C1 segment of cervical spinal cord (tissue), 14 donors: ENCODE measurements at places on chromosomes 6 and 20.

- no peak for DNase-seq
Measured at GRCh38 chr6:40442591-40442990, 144.6 kb downstream of the LRFN2 start.

- no peak for DNase-seq
Measured at GRCh38 chr6:89927791-89928550, 33.7 kb downstream of the GJA10 start.

- DNase-seq: no peak
Measured at GRCh38 chr6:16974387-16974673, 127.5 kb upstream of the STMND1 start.

DNA sequence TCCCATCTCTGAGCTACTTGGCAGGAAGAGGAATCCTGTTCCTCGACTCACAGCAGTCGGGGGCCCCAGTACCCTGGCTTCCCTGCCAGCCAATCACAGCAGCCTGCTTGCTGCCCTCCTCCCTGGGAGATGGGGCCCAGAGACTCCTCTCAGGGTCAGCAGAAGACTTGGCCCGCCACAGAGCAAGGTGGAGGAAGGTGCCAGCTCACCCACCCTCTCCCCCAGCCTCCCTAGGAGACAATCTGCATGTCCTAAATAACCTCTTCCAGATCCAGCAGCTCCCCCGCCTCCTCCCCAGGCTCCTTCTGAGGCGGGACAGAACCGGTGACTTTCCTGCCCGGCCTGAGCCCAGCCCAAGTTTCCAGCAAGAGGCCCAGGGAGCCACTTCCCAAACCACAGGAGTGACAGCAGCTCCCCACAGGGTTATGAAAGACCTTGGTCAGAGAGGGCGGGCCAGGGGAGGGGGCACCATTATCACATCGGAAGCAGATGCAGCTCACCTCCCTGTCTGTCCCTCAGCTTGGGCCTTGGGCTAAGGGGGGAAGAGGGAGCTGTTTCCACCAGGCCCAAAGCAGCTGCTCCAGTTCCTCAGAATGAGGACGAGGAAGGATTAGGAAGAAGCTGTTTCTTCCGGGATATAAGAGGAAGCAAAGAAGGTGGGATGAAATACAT lies 2.3 kb downstream of the CCND3 start:
- DNase-seq: peak; percentile 63

- no peak for DNase-seq
Measured at GRCh38 chr6:75116946-75117345, 88.9 kb downstream of the COL12A1 start.

GRCh38 chr6:73969971-73970970 lies 274.3 kb downstream of the CD109 start:
- no peak for DNase-seq

DNA sequence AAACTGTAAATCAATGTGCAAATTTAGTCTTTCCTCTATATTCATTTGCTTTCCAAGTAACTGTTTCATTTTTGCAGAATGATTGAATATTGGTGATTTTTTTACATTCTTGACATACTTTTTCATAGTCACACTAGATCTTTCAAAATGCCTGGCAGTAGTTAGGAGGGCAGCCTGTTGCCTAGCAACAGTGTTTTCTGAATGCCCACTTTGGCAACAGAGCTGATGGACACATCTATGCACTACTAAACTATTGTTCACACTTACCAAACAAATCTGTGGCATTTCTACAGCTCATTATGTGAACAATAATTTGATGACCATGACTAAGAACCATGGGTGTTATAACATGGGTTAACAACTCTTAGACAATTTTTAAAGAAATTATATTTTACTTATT lies 438.0 kb upstream of the IMPG1 start:
- no peak for DNase-seq

DNA sequence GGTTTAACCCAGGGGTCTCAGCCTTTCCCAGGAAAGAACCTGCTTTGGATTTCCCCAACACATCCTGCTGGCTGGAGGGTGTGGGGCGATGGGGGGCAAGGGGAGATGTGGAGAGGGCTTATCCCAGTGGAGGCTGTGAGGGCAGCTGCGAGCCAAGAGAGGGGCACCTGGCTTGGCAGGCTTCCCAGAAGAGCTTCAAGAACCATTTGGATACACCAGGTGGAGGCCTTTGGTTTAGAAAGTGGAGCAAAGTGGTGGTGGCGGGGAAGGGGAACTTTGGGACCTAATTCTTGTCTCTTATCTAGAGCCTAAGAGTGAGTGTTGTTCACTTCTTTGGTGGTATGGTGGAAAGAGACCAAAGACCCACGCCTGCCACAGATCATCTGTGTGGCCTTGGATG lies 12.4 kb downstream of the CD40 start:
- DNase-seq: no peak

- no peak for DNase-seq
Measured at GRCh38 chr6:15429141-15430110, 183.6 kb downstream of the JARID2 start.

- no peak for DNase-seq
Measured at GRCh38 chr6:108771421-108771820, 76.8 kb upstream of the ARMC2 start.

DNA sequence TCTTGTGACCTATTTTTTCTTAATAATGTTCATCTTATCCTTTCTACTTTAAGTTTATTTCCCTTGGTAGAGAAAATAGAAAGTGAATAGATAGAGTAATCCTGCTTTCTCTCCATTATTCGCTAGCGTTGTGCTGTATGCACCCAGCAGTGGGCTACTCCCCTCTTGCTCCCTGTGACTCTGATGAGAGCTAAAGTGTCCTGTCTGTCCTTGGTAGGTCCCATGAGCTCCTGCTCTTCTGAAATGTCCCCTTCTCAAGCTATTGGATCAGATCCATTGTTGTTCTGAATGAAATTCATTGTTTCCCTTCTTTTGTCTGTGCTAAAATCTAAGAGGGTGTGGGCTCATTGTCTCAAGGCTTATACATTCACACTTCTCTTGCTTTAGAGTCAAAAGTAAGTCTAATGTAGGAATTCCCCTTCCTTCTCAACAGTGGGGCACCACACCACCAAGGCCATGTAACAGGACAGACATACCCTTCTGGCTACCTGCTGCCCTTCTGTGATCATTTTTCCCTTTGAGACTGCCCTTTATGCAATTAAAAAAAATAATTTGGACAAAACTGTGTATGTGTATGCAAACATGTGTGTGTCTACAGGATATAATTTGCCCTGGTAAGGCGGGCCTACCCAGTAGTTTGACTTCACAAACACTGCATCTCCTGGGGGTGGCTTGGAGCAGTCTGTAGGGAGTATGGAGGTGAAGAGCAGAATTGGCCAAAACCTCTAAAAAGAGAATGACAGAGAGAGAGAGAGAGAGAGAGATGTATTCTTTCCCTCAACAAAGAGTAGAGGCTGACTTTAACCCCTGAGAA lies 167.0 kb upstream of the MYLIP start:
- no peak for DNase-seq

- no peak for DNase-seq
Measured at GRCh38 chr6:148972481-148972880, 225.7 kb downstream of the UST start.

DNA sequence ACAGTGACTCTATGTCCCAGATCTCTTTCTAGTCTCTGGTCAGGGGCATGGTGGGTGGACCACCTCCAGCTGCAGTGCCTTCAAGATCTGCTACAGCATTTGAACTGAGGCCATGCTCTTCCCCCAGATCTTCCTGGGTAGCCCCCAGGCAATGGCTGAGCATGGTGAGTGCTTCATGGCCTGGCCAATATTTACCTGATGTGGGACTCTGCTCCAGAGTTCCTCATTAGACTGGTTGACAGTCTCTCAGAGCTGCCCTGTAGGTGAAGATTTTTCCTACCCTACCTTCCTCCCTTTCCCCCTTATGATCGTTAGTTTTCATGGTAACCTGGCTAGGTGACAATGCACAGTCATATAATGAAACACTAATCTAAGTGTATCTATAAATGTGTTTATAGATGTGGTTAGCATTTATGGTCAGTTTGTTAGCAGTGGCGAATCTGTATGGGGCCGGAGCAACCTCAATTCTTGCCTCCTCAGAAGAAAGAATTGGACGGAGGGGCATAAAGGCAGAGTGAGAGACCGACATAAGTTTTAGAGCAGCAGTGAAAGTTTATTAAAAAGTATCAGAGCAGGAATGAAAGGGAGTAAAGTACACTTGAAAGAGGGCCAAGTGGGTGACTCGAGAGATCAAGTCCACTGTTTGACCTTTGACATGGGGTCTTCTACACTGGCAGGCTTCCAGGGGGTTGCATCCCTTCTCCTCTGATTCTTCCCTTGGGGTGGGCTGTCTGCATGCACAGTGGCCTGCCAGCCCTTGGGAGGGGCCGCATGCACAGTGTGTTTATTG lies 256.3 kb downstream of the CD83 start:
- DNase-seq: no peak

GRCh38 chr6:90411292-90411781 lies 114.7 kb upstream of the BACH2 start:
- no peak for DNase-seq

GRCh38 chr6:32825966-32826365 lies 9.2 kb upstream of the HLA-DOB start:
- no peak for DNase-seq

DNA sequence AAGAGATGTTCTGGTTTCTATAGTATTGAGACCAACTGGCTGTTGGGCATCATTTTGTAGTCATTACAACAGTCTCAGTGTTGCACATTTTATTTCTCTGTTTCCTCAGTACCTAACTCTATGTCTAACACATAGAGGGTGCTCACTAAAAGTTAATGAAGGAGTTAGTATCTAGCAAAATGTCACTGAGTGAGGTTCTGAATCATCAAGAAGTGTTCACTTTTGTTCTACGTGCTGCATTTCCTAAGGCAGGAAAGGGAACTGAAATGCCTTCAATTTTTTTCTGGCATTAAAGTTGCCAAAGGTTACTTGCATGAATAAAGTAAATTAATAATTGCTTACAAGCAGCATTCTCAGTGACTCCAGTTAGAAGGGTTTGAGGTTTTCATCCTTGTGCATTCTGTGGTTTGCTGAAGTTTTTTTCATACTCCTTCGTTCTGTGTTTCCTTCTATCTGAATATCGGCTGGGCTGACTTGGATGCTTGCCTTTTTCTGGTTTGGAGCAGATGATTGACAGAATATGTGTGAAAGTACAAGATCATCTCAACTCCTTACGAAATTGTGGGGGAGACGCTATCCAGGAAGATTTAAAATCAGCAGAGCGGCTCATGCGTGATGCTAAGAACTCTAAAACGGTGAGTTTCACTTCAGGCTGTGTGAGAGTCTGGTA lies 114.5 kb upstream of the SCGN start:
- DNase-seq: no peak

- no peak for DNase-seq
Measured at GRCh38 chr6:34055223-34055933, 90.5 kb downstream of the GRM4 start.

DNA sequence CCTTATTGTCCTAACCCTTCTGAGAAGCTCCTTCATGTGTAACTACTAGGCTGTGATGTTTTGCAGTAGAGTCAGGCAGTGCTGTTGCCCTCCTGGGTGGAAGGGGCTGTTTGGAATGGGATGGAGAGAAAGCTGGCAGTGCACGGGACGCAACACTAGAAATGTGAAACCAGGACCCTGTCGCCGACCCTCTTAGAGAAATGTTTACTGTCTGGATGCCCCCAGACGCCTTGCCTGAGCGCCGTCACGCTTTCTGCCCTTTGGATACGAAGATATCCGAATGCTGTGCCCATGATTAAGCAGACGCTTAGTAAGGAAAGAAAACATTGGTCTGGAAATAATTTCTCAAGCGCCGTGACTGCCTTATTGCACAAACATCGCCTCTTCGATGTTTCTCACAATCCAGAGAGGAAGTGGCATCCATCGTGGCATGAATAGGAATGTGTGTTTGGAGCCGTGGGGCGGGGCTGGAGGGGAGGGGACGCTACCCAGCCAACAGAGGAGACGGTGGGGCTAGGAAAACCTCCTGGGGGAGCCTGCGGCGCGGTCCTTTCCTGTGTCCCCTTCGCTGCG lies 661 bp upstream of the PPP1R14C start:
- DNase-seq: no peak

DNA sequence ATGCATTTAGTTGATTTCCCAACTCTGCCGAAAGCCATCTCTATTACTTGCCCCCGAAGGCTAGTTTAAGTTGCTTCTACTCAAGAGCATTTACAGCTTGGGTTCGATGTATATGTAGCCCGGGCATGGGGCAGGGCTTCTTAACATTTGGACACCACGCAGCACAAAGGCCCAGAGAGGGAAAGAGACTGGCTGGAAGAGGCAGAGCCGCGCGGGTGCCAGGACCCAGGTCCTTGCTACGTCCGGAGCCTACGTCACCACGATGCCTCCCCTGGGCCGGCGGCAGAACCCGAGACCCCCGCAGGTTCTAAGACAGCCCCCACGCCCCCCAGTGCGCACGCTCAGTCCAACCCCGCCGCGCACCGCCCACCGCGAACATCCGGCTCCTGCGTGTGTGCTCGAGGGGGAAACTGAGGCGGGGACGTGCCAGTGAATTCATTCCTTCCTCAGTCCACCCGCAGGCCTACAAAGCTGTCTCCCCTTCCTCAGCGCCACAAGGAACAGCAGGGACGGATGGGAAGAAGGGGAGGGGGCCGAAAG lies 367 bp upstream of the PCIF1 start:
- no peak for DNase-seq

GRCh38 chr6:153958860-153959259 lies 80.2 kb upstream of the OPRM1 start:
- DNase-seq: no peak

GRCh38 chr6:21595285-21596144 lies 2.0 kb downstream of the SOX4 start:
- no peak for DNase-seq

DNA sequence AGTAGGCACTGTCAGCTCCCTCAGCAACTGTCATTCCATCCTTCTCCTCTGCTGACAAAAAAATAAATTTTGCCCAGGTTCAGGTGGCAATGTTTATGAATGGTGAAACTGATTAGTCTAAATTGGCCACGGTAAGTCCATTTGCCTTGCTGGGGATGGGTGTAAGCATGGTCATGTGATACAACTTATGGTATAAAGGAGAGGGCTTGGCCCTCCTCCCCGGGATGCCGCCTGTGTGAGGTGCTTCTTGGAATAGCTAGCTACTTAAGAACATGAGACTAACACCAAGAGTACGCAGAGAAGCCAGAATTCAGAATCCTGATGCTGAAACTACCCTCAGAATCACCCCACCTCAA lies 94.4 kb upstream of the MAP7 start:
- DNase-seq: no peak
